ENCODE measurements at places on chromosomes 16 and 17.
A peak's percentile ranks its signal among the peaks of the same experiment; 100 is the strongest.

DNA sequence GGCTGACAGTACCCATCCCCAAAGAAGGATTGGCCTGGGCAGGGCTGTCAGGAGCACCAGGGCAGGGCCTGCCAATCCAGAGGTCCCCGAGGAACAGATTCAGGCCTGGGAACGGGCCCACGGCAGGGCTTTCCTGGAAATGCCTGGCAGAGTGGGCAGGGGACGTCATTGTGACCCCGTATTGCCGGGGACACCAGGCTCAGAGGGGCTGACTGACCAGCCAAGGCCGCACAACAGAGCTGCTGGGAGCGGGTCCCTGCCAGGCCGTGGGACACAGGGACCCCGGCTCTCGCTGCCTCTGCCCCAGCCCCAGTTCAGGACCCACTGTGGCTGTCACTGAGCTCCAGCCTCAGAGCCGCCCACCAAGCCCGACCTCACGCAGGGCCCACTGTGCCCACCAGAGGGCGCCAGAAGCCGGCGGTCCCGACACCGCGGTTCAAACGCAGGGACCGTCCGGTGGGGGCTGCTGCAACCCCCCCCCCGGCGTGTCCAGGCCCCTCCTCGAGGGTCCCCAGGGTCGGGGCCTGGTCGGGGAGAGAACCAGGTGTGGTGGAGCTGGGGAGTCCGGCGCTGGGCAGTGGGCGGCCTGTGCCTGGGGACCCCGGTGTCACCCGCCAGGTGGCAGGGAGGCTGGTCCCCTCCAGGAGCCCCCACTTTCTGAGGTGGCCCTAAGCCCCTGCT is 15.2 kb upstream of the SSTR5 start:
- DNase-seq: peak; percentile 67

DNA sequence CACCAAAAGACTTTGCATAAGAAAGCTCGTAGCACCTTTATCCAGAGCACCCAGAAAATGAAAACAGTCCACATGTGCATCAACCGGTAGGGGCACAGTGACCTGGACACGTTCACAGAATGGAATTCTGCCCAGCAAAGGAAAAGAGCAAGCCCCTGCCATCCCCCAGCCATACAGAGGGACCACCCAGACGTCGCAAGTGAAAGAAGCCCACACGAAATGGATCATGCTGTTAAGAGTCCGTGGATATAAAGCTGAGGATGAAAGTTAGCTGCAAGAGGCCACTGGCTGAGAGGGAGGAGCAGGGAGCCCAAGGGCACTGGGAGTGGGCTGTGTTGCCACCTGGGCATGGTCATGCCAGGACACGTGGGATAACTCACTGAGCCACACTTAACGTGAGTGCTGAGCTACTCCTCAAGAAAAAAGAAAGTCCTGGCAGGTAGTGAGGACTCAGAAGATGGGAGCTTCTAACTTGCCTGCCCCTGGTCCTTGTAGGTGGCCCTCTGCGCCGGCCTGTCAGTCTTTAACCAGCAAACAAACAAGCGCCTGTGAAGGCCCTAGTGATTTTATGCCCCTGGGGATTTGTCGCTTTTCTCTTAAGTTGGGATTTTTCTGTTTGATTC is 190.7 kb downstream of the C16orf95 start:
- DNase-seq: no peak

DNA sequence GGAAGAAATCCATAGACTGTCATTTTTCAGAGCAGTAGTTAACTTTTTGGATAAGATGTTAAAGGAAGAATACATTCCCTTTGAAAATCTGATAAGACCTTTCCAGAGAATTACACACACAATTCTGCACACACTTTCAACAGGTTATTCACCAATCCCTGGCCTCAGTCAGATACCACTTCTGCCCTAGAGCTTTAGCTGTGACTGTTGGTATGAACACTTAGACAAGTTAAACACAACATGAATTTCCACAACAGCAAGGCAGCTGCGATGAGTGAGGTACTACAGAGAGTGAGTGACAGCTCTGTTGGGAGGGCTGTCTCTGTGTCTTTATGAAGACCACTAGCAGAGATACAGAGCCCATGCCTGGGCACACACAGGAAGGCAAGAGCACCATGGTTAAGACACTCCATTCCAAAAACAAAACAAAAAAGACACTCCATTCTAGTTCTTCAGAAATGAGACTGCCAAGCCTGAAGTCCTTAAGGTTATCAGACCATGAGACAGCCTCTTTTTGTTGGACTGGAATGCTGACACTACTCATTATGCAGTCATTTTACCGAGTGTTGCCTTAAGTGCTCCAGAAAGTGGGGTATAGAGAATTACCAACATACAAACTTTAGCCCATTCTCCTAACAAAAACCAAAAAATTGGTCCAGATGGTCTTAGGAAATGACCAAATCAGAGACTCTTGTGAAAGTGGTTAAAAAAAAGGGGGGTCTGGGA is 42.4 kb downstream of the TOM1L2 start:
- no peak for DNase-seq

DNA sequence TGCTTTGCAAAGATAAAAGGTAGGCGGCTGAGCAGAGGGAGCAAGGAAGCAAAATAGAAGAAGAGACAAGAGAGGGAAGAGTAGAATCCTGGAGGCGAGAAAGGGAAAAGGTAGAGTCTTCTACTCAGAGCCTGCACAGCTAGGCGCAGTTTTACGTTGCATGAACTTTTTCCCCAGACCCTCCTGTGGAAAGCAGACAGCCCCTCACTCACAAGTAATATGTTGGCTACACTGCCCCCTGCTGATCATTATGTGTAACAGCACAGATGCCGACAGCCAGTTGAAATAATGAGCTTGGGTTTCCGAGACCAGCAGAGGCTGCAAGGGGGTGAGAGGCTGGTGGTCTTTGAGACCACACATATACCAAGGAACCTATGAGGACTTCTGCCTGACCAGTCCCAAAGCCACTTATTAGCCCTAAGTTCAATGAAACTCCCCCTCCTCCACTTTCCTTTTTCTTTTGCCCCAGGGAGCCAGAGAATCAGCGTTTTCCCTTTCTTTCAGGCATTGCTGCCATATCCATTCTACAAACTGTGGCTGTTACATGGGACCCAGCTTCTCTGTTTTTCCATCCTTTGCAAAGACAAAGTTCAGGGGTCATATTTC is 22.5 kb upstream of the CMTR2 start:
- peak; percentile 18 for DNase-seq

DNA sequence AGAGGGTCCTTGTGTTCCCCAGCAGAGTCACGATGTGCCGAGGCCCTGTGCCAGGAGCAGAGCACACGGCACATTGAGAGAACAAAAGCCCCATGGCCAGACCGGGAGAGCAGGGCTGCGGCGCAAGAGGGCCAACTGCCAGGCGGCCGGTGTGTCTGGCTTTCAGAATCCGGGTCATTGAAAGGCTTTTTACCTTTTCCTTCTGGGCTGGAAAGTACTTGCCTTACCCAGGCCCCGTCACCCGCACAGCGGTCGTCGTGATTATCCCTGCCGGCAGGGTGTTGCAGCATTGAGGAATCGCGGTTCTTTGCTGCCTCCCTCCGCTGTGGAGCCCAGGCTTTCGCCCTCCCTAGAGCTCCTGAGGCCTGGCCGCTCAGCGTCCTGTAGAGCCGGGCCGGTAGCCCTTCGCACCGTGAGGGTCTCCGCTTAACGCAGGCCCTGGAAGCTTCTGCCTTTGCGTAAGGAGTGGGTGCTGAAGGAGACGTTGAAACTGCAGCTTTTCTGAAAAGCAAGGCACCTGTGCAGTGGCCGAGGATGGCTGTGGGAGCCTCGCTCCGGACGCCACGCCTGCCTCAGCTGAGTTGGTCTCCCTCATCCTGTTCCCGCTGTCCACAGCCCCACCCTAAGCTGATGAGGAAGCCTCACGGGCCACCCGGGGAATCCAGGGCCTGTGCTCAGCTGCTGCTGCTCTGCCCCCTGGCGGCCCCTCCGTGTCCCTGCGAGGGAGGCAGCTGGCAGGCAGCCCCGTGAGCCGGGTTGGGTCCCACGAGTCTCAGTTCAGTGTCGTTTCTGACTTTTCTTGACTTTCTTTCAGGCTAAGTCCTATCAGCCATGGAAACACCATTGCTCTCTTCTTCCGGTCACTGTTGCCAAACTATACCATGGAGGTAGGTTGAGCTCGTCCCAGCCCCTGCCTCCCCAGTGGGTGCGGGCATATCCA is 8.6 kb upstream of the MC1R start:
- peak; percentile 71 for DNase-seq

DNA sequence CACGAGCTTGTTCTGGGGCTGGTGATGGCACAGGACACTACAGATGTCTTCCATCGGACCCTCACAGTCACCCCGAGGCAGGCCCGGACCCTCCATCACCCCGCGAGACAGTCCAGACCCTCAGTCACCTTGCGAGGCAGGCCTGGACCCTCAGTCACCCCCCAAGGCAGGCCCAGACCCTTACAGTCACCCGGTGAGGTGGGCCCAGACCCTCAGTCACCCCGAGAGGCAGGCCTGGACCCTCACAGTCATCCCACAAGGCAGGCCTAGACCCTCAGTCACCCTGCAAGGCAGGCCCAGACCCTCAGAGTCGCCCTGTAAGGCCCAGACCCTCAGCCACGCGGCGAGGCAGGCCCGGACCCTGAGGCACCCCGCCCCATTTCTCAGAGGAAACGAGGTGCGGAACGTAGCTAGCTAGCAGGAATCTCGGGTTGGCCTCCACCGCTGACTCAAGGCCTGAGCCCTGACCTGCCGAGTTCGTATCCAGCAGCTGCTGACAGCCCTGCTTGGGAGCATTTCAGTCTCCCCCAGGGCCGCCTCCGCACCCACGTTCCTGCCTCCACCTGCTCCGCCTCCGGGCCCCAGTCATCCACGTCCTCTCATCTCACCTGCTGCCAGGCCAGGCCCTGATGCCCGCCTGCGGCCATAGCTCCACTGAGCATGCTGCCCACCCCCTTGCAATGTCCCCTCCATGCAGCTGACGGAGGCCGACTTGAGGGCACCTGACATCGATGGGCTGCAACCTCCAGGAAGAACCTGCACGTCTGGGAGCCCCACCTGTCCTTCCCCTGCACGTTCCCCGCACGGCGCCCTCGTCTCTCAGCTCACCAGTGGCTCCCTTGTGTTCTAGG is 28.7 kb downstream of the RPH3AL start:
- no peak for DNase-seq

DNA sequence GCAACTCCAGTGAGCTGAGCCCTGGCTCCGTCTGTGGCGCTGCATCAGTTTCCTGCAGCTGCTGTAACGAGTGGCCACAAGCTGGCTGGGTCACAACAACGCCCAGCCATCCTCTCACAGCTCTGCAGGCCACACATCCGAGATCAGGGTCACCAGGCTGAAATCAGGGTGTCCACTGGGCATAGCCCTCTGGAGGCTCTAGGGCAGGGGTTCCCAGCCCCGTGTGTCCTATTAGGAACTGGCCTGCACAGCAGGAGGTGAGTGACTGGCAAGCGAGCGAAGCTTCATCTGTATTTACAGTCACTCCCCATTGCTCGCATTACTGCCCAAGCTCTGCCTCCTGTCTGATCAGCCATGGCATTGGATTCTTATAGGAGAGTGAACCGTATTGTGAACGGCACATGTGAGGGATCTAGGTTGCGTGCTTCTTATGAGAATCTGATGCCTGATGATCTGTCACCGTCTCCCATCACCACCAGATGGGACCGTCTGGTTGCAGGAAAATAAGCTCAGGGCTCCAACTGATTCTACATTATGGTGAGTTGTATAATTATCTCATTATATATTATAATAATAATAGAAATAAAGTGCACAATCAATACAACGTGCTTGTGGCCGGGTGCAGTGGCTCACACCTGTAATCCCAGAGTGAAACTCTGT is 176.5 kb downstream of the SEC14L1 start:
- DNase-seq: no peak

DNA sequence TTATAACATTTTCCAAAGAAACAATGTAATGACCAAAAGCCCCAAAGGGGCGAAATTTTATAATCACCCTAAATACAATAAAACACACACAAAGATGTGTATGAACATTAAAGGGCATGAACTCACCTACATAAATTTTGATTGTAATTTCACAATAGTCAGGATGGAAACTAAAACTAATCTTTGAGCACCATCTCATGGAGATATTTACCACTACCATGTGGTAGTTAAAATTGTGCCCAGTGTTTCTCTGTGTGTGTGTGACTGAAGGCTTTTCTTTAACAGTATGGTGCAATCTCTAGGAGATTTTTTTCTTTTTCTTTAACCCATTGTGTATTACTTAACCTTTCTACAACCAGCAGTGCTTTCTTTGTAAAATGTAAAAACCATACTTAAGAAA is 19.7 kb upstream of the MEIOC start:
- no peak for DNase-seq

DNA sequence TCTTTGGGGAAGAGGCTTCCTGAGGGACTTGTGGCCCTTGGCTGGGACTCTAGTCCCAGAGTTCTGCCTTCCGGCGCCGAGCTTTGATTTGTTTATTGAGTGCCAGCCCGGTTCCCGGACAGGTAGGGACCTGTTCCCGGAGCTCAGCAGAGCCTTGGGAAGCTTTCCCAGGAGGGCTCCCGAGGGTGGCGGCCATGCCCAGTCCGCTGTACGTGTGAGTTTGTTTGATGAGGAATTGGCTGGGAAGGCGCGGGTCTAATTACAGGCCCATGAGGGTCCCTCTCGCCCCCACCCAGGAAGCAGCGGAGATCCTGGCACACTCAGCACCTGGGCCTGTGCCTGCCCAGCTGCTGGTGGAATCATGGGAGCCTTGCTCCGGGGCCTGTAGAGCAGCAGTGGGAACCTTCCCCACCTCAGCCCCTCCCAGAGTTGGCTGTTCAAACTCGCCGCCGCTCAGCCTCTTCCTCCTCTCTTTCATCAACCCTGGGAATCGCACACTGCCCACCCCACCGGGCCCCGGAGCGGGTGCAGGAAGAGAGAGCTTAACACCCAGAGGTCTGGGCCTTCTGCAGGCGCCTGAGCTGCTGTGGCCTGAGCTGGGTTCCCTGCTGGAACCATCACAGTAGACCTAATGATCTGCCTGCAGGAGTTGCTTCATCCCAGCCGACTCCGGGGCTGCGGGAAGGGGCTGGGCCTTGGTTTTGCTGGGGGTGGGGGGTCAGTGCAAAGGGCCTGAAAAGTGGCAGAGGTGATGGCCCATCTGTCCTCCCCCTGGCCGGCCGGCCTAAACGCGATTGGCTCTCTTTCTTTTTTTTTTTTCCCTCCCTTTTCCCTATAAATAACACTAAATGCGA is 313.7 kb downstream of the SEC14L1 start:
- DNase-seq: no peak
